ENCODE measurements at places on chromosomes 7 and 10.

GRCh38 chr7:4233146-4233545 lies 448.9 kb upstream of the FOXK1 start:
- no peaks in the 10 kb centered on the region for H3K36me3 ChIP-seq
- H3K27me3 ChIP-seq, result no peaks in the 10 kb centered on the region
- DNase-seq, result no peak
- H3K4me3 ChIP-seq, result no peak overlapping the region
- H3K4me1 ChIP-seq, result no peaks in the 10 kb centered on the region

DNA sequence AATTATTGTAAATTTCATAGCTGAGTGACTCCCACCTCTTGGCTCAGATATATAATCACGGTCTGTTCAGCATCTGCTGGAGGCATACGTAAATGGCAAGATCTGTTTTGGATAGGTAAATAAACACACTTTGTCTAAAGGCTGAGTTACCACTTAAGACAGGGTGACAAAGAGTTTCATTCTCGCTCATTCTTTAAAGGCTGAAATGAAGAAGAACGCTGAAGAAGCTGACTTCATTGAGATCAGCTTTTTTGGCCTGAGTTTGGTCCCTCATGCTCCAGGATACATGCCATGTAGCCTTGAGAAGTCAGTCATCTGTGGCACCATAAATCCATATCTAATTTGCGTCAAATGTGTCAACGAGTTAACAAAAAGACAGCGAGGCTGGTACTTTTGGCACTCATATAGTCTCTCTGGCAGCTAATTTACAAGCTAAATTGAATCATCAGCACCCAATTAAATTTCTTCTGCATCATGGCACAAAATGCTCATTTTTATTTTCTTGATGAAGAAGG lies 309.9 kb downstream of the GPAM start:
- no peaks in the 10 kb centered on the region for H3K27me3 ChIP-seq
- H3K4me1 ChIP-seq, result no peaks in the 10 kb centered on the region
- no peak overlapping the region for H3K4me3 ChIP-seq
- DNase-seq, result no peak
- no peak overlapping the region for H3K27ac ChIP-seq

DNA sequence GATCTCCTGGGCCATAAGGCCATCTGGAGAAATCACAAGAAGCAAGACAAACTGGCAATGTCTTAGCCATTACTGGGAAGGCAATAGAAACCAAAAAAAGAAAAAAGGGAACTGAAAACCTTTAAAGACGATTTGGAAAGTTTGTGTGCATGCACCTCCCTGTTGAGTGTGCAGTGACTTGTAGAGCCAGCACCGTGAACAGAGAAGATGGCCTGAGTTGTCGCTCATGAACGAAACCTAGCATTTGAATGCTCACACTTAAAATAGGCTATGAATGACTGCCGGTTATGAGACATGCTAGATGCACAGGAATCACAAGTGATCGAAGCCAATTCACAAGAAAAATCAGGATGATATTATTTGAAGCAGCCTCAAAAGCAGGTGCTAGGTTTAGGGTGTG lies 151.3 kb upstream of the ADO start:
- no peak for DNase-seq
- H3K4me3 ChIP-seq, result no peak overlapping the region

DNA sequence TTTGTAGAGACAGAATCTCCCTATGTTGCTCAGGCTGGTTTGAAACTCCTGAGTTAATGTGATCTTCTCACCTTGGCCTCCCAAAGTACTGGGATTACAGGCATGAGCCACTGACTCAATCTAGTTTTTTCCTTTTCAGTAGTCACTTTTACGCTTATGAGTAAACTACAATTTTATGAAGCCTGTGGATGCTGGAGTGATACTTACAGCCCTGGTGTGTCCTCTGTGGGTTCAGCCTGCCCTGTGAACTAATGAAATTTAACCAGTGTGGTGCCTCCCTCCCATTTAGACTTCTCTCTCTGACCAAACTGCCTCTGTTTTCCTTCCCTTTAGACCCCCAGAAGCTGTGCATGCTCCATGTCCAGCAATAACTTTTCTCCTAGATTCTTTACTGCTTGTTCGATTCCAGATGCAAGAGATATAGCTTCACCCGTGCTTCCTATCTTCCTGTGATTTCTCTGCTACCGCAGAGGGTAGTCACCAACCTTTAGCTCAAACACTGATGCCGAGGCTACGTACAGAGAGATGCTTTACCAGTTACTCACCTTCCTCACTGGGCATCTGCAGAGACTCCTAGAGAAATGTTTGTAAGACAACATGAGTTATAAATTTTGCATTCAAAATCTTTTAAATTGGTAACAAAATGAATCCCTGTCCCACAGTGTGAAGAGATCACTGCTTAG lies 90.8 kb downstream of the KIAA1217 start:
- no peaks in the 10 kb centered on the region for H3K36me3 ChIP-seq
- H3K4me3 ChIP-seq, result no peak overlapping the region
- peaks cover 14% of the 10 kb centered on the region for H3K4me1 ChIP-seq
- no peaks in the 10 kb centered on the region for H3K27me3 ChIP-seq

DNA sequence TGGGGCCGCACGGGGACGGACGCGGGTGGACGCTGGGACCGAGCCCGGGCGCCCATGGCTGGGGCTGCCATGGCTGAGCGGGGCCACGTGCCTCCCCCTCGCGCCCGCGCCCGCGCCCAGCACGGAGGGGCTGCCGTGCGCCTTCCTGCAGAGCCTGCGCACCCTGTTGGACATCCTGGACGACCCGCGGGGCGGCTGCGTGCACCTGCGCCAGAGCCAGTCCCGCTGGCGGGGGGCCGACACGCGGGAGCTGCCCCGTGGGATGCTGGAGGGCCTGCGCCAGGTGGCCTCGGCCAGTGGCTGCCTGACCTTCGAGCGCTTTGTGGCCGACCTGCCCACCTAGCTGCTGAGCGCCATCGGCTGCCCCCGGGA lies 72.5 kb upstream of the KCTD7 start:
- no peak overlapping the region for H3K4me3 ChIP-seq
- H3K36me3 ChIP-seq, result peaks cover 44% of the 10 kb centered on the region
- no peaks in the 10 kb centered on the region for H3K27me3 ChIP-seq
- H3K27ac ChIP-seq, result no peak overlapping the region
- DNase-seq, result no peak

- no peak overlapping the region for H3K4me3 ChIP-seq
- no peak for DNase-seq
- no peaks in the 10 kb centered on the region for H3K36me3 ChIP-seq
- H3K27ac ChIP-seq, result peak overlapping the region; percentile 56
Measured at GRCh38 chr10:28130267-28130666, 131.4 kb upstream of the ODAD2 start.

DNA sequence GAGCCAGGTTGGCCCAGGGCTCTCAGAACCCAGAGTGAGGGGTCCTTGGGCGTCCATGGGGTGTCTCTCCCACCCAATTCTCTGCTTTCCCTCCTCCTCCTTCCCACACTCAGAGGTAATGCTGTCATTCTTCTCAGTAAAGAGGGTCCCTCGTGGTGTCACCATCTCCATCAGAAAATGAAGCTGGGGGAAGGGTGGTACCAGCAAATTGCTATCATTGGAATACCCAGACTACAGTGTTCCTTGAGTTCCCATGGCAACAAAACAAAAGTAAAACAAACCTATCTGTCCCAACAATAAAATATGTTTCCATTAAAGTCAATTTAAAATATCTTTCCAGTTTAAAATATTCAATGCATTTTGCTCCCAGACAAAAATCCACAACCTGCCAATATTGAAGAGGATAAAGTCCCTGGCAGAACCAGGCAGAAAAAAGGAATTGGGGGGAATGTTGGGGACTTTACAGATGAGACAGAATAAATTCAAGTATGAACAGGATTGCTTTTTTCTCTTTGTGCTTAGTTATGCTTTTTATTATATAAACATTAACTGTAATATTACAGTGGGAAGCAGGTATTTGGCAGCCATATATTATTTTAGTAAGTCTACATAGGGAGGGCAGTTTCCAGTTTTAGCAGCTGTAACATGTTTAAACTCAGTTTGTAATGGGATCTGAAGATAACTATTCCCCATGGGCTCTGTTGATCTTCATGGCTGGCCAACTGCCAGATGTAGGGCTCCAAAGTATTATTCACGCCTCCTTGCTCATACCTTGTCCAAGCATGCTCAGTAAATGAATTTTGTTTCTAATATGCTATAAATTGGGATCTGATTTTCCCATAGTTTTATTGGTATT lies 182.1 kb downstream of the ARID5B start:
- H3K36me3 ChIP-seq, result peaks cover 21% of the 10 kb centered on the region
- H3K4me1 ChIP-seq, result peaks cover 44% of the 10 kb centered on the region
- no peak overlapping the region for H3K4me3 ChIP-seq
- DNase-seq, result peak; percentile 82
- H3K27me3 ChIP-seq, result no peaks in the 10 kb centered on the region

GRCh38 chr7:73972614-73973013 lies 55.4 kb upstream of the ELN start:
- no peaks in the 10 kb centered on the region for H3K4me1 ChIP-seq
- no peak overlapping the region for H3K27ac ChIP-seq
- no peaks in the 10 kb centered on the region for H3K36me3 ChIP-seq

- no peak for DNase-seq
- no peaks in the 10 kb centered on the region for H3K4me1 ChIP-seq
- no peak overlapping the region for H3K27ac ChIP-seq
- no peak overlapping the region for H3K4me3 ChIP-seq
Measured at GRCh38 chr7:71687831-71688599, 556.1 kb downstream of the GALNT17 start.

DNA sequence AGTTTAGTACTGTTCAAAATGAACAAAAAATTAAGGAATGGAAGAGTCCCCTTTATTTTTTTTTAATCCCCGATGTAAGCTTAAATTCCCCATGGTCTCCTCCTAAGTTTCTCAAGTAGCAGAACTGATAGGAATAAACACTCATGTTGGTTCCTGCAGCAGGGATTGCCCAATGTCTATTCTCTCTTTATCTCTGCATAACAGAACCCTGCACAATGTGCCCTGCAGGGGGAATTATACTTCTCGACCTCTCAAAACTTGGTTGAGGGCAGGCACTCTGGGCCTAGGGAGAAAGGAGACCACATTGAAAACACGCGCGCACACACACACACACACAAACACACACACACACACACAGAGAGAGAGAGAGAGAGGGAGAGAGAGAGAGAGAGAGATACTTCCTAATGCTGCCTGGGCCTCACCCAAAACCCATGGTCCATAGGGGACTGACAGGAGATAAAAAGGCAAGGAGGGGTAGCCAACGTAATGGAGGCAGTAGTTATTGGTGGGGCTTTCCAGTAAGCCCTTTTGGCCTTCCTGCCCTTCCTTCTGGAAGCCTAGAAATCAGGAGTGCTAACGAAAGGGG lies 22.7 kb downstream of the JAZF1 start:
- H3K4me3 ChIP-seq, result no peak overlapping the region
- H3K4me1 ChIP-seq, result peaks cover 16% of the 10 kb centered on the region
- H3K27me3 ChIP-seq, result no peaks in the 10 kb centered on the region
- H3K27ac ChIP-seq, result no peak overlapping the region
- no peak for DNase-seq

DNA sequence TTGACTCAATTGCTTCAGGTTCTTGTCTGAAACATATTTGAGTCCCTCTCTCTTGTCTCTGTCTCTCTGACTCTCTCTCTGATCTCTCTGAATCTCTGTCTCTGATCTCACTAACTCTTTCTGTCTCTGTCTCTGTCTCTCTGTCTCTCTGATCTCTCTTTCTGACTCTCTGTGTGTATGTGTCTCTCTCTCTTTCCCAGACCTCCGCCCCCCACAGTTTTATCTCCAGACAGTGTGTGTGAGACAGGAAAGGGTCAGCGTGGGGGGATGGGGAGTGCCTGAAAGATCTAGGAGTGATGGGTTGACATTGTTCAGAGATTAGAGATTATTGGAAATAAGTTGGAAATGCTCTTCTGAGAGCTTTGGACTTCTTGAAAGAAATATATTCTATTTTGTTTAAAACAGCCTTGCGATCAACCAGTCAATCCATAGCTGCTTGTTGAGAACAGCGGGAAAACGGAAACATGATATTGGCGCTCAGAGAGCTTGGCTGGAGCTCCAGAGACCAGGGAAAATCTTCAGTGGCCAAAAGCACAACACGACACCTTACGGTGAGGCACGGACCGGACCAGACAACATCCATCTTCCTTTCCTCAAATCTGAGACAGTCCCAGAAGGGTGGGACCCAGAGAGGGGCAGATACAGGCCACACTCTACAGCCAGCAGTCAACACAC lies 35.5 kb downstream of the CALML3 start:
- H3K36me3 ChIP-seq, result no peaks in the 10 kb centered on the region
- H3K27ac ChIP-seq, result peak overlapping the region; percentile 70
- H3K27me3 ChIP-seq, result no peaks in the 10 kb centered on the region
- peaks cover 28% of the 10 kb centered on the region for H3K4me1 ChIP-seq
- no peak for DNase-seq

DNA sequence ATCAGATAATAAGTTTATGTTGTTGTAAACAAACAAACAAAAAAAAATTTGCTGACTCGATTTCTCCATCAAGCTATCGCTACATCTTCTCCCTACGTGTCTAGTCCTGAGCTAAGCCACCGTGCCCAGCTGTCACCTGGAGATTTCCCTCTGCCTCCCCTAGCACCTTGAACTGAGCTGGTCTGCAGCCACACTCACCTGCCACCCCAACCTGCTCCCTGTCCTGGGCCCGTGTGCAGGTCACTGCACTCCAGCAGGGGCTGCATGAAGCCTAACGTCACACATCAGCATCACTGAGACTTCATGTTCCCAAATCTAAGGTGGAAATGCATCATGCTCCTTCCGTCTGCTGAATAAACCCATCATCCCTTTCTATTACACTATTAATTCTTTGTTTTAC lies 44.4 kb downstream of the TEX36 start:
- no peak for DNase-seq
- no peaks in the 10 kb centered on the region for H3K4me1 ChIP-seq
- H3K4me3 ChIP-seq, result no peak overlapping the region
- no peaks in the 10 kb centered on the region for H3K27me3 ChIP-seq

GRCh38 chr7:155756322-155756721 lies 55.9 kb downstream of the SHH start:
- no peaks in the 10 kb centered on the region for H3K27me3 ChIP-seq
- no peak overlapping the region for H3K4me3 ChIP-seq
- no peak overlapping the region for H3K27ac ChIP-seq
- no peak for DNase-seq

DNA sequence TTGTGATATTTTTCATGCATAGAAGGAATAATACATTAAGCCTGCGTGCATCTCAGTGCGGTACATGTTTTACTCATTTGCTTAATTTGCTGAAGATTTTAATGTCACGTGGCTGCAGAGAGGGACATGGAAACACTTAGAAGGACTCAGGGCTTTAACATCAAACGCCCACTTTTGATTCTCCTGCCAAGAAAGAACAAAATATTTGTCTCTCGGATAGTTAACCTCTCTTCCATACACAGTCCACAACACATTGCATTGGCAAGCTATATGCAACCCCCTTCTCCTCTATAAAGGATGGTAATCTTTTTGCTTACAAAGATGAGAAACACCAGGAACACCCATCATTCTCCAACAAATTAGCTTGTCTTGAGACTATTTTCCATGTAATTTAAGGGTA lies 148.0 kb upstream of the NRP1 start:
- no peaks in the 10 kb centered on the region for H3K27me3 ChIP-seq
- H3K36me3 ChIP-seq, result no peaks in the 10 kb centered on the region
- H3K27ac ChIP-seq, result no peak overlapping the region

Measured in RWPE2 (cell line).